T-helper 9 cell (primary cell): ENCODE measurements at places on chromosomes 13 and 19.

- DNase-seq, result peak; percentile 18
Observed at GRCh38 chr19:14167576-14168138, 31.3 kb upstream of the ASF1B start.

GRCh38 chr19:15292847-15293582 is 39.3 kb downstream of the BRD4 start:
- no peak for DNase-seq

DNA sequence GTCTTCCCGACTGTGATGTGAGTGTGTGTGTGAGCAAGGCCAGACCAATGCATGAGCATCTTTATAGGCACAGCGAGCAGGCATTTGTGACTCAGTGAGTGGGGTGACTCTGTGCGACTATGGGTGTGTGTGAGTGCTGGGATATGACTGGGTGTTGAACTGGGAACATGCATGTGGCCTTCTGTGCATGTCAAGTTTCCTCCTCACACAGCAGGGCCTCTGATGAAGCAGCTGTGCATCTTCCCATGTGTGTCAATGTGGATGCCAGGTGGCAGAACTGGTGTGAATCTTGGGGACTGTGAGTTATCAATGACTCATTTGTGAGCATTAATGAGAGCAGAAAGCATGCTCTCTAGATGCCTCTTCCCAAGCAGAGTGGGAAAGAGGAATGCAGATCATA is 12.1 kb upstream of the LGALS14 start:
- no peak for DNase-seq

DNA sequence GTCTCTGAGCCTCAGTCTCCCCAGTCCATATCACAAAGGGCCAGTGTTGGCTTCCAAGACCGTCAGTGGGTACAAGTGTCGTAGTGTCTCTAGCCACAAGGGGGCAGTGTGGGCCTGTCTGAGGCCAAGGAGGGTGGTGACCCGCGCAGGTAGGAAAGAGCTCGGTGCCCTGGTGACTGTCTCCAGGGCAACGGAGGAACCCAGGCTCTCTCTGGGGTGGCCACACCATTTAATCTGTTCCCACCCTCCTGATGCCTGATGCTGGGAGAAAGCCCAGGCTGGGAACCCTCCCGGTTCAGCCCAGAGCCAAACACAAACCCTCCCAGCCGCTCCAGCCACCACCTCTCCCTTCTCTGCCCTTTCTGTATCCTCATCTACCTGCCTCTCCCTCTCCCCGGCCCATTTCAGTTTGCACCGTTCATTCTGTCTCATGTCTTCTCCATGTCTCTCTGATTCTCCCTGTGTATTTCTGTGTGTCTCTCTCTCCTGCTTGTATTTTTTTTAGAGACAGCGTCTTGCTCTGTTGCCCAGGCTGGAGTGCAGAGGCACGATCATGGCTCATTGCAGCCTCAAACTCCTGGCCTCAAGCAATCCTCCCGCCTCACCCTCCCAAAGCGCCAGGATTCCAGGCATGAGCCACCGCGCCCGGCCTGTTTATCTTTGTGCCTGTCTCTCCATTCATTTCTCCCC is 17.5 kb upstream of the MEIS3 start:
- DNase-seq, result peak; percentile 87

GRCh38 chr19:13083627-13084026 is 19.0 kb downstream of the LYL1 start:
- DNase-seq, result no peak

GRCh38 chr19:49497047-49497788 is 984 bp downstream of the RPS11 start:
- peak; percentile 63 for DNase-seq

DNA sequence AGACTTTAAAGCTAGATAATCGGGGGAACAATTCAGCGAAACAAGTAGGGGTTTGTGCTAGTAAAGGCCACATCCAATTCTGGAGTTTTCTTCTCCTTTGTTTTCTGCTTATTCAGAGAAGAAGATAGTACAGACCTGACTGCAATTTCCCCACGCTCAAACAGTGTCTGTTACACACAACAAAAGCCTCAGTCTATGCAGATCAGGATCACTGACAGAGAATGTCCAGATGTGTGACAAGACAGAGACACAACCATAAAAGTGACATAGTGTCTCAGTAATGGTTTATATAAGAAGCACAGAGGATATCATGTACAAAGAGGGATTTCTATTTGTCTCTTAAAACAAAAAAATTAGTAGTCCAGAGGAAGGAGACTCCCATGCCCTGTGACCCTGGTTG is 70.7 kb upstream of the GTF3A start:
- no peak for DNase-seq

DNA sequence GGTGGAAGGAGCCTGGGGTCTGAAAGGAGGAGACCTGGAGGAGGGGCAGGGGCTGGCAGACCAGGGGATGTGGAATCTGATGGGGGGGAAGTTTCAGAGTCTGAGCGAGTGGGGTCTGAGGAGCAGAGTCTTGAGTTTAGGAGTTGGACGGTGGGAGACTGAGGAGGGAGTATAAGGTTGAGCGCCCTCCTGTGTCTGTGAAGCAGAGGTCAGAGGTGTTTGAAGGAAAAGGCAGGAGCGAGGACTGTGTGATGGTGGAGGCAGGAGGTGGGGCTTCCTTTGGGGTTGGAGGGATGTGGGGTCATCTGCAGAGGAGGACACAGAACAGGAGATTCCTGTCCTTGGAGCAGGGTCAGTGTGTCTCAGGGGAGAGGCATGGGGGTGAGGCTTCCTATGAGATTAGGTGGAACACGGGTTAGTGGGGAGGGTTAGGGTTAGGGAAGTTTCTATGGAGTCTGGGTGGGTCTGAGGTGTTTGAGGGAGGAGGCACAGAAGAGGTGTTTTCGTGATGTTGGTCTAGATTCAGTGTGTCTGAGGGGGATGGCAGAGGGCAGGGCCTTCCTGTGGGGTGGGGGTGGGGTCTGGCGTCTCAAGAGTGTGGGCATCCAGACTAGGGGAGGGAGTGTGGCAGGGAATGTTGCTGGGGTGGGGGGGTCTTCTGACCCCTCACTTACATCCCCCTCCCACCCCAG is 8.3 kb downstream of the RYR1 start:
- no peak for DNase-seq

DNA sequence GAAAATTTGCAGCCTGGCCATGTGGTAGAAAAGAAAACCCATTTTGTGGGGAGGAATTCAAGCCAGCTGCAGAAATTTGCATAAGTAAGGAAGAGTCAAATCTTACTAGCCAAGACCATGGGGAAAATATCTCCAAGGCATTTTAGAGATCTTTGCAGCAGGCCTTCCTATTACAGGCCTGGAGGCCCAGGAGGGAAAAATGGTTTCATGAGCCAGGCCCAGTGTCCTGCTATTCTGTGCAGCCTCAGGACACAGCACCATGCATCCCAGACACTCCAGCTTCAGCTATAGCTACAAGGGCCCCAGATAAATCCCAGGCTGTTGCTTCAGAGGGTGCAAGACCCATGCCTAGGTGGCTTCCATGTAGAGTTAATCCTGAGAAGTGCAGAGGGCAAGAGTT is 1590.1 kb upstream of the PRR20A start:
- DNase-seq, result no peak

DNA sequence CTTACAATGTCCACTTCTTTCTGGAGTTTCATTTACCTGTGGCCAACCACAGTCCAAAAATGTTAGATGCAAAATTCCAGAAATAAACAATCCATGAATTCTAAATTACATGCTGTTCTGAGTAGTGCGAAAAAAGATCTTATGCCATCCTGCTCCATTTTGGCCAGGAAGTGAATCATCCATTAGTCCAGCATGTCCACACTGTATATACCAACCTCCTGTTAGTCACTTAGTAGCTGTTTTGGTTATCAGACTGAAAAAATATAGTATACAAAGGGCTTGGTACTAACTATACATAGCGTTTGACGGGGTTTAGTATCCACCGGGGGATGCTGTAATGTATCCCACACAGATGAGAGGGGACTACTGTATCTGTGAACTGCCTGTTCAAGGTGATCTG is 618.0 kb upstream of the ARGLU1 start:
- no peak for DNase-seq

DNA sequence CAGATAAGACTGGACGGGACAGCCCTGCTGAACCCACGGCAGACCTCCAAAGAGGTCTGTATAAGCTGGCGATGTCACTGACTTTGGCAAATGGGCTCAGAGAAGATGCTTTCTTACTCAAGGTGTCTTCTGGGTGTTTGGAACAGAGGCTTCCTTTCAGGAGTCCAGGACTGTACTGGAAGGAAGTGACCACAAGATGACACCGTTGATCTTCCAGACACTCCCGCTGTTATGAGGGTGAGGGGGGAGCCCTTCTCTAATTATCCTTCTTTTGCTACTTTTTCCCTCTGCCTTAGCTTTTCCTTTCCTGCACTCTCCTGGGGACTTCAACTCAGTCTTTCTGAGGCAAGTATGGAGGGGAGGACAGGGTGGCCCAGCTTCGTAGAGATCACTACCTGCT is 65.2 kb upstream of the ZNF599 start:
- no peak for DNase-seq

DNA sequence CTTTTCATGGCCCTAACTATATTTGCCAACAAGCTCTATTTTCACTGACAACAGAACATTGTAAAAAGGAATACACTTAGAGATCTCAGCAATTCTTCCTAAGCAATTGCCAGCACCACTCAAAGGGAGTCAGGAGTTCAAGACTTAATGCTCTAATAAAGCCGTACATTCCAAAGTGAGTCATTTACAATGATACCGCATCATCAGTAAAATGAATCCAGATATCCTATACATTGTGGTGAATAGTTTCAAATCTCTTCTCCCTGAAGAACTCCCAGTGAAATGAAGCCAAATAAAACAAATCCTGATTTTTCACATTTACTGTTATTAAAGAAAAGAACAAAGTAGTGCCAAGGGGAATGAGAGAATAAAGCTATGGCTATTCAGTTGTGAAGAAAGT is 2898.7 kb upstream of the PCDH20 start:
- DNase-seq, result no peak

DNA sequence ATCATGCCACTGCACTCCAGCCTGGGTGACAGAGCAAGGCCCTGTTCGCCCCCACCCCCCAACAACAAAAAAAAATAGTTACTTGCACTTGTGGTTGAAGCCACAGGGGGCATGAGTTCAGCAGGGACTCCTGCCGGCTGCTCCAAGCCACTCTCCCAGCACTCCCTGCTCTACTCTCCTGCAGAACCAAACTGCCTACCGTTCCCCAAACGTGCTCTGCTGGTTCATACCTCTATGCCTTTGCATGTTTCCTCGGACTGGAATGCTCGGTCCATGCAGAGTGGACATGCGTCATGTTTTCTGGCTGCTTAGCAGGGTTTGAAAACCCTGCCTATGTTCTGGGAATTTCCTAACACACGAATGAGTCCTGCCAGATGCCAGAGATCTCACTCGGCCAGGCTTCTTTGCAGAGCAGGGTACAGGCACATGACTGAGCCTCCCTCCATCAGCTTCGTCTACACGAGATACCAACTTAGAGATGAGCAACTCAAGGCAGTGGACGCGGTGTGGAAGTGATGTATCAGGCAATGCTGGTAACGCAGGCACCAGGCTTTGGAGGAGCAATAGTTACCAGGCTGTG is 8.5 kb upstream of the SLC25A15 start:
- no peak for DNase-seq

GRCh38 chr13:72808917-72809500 is 27.1 kb downstream of the PIBF1 start:
- DNase-seq, result no peak

- DNase-seq, result no peak
Observed at GRCh38 chr19:55384131-55384919, at the start of gene TMEM238. Gene TMEM238, minus strand, starts transcription at chr19:55384292. Its CDS starts 33 bp downstream, at chr19:55384259.

DNA sequence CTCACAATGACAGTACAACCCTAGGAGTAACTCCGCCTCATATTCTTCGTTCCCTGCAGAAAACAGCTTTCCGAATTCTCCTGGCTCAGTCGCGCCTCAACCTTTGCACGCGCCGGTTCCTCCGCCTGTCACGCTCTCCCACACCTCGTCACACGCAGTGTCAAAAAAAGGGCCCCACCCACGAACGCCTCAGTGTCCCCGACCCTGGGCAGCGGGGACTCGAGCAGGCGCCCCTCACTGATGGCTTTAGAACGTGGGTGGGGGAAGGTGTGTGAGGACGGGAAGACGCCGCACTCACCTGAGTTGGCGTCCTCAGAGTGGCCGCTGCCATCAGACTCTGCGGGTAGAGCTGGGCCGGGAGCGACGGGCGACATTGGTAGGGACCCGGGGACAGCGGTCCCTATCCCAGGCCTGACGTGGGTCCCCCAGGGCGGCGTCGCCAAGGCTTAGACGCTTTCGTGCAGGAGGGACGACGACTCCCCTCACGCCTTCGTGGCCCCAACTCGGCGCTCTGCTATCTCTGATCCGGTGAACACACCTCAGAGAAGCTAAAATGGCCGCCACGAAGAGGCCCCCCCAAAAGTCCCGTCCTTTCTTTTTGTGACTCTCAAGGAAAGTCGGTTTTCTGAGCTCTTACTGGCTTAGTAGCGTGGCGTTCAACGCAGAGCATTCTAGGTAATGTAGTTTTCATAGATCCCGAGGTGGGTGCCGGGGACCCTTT is at the start of gene ZNF154:
TSS of gene ZNF154 (minus strand) at position 564 of the 721 bp plus-strand sequence. CDS start at position 331, 233 bp downstream.
- no peak for DNase-seq

DNA sequence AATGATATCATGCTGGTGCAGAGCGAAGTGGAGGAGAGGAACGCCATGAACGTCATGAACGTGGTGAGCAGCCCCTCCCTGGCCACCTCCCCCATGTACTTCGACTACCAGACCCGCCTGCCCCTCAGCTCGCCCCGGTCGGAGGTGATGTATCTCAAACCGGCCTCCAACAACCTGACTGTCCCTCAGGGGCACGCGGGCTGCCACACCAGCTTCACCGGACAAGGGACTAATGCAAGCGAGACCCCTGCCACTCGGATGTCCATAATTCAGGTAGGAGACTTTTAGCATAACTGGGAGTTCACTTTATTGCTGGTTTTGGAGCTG is 3.3 kb downstream of the PCDH17 start:
- no peak for DNase-seq

DNA sequence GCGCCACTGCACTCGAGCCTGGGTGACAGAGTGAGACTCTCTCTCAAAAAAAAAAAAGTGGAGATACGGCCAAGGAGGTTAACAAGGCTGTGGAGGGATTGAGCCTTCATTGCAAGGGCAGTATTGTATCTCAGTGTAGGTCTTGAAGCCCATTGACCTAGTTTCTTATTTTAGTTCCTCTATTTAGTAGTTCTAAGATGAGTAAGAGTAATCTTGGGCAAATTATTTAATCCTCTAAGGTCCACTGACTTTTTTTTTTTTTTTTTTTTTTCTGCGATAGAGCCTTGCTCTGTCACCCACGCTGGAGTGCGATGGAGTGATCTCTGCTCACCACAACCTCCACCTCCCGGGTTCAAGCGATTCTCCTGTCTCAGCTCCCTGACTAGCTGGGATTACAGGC is 14.3 kb upstream of the ILF3 start:
- DNase-seq, result no peak

- DNase-seq, result no peak
Observed at GRCh38 chr13:51906581-51906980, 44.8 kb downstream of the CCDC70 start.

DNA sequence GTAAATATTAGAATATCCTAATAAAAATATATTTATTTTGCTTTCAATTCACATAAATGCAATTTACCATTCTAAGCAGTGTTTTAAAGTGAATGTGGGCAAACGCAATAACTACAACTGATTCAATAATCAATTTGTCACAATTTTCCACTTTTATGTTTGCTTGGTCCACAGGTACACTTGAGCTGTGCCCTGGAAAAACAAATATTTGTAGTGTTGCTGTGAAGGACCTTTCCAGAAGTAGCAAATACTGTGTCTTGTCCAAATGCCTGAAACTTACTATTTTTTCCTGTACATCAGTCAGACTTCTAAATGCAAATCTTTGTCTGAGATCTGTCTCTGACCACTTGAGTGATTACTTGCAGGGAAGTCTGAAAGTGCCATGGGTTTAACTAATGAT is 845.8 kb upstream of the SLITRK5 start:
- no peak for DNase-seq
